ENCODE measurements at places on chromosomes 4 and X. TPM values are rescaled to one million over a fixed set of nuclear protein-coding genes. Genes with fewer than 3 reads are reported as not detected.

The PNMA5 gene
- total RNA-seq: not detected

The TNIP3 gene
- 0.44 TPM for total RNA-seq

- H3K27me3 ChIP-seq: no peaks in the 10 kb centered on the region
- H3K36me3 ChIP-seq: no peaks in the 10 kb centered on the region
- no peak for DNase-seq
- no peak overlapping the region for H3K27ac ChIP-seq
- no peaks in the 10 kb centered on the region for H3K4me1 ChIP-seq
Measured at GRCh38 chrX:38277802-38278201, 49.5 kb downstream of the RPGR start.

The CDS1 gene
- total RNA-seq: under 0.01 TPM

- no peaks in the 10 kb centered on the region for H3K4me1 ChIP-seq
- H3K27me3 ChIP-seq: no peaks in the 10 kb centered on the region
- no peak overlapping the region for H3K4me3 ChIP-seq
- no peak overlapping the region for H3K27ac ChIP-seq
- no peak for DNase-seq
Measured at GRCh38 chr4:156792462-156793085, 179.0 kb downstream of the PDGFC start.

- H3K36me3 ChIP-seq: no peaks in the 10 kb centered on the region
- no peak overlapping the region for H3K27ac ChIP-seq
- DNase-seq: no peak
- no peaks in the 10 kb centered on the region for H3K27me3 ChIP-seq
- H3K4me3 ChIP-seq: no peak overlapping the region
Measured at GRCh38 chr4:101693842-101694398, 96.6 kb upstream of the BANK1 start.

GRCh38 chr4:2617955-2618354, 81.5 kb downstream of the FAM193A start:
- H3K4me3 ChIP-seq: no peak overlapping the region
- DNase-seq: no peak
- H3K4me1 ChIP-seq: no peaks in the 10 kb centered on the region
- no peak overlapping the region for H3K27ac ChIP-seq

The CT47B1 gene
- total RNA-seq: not detected

The ADH1B gene
- 1,435 TPM for total RNA-seq

Measured in tibial nerve (tissue), 4 donors.